Erythroblast (primary cell): ENCODE measurements at places on chromosomes 2 and 18.

DNA sequence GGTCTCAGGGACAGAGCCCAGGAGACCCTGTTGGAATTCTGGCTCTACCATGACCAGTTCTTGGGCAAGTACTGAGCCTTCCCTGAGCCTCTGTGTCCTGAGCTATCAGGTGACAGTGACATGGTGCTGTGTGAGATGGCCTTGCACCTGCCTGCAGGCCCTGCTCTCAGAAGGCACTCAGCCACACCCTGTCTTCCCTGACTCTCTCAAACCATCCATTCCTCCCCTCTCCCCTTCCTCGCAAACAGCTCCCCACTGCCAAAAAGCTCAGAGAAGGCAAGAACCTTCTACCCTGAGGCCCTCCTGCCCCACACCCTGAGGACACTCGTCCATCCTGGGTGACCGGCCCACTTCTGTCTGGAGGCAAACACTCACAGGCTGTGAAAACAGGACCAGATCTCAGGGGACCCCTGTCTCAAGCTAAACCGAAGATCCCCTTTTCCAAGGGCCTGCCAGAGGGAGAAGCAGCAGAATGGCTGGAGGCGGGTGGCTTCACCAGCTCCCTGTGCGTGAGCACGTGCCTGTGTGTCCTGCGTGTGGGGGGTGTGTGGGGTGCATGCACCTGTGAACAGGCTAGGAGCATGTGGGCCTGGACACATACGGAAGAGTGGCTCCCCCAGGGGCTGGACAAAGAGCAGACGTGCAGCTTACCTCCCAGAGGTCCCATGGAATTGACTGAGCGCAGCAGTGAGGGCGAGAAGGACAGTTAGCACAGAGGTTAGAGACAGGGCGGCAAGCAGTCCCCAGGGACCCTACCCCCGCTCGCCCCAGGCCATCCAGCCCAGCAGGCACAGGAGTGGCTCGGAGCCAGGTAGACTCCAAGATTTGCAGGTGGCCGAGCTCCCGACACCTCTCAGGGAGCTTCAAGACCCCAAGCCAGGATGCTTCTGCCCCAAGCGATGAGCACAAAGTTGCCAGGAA is 53.9 kb downstream of the BIN1 start:
- DNase-seq, result no peak

DNA sequence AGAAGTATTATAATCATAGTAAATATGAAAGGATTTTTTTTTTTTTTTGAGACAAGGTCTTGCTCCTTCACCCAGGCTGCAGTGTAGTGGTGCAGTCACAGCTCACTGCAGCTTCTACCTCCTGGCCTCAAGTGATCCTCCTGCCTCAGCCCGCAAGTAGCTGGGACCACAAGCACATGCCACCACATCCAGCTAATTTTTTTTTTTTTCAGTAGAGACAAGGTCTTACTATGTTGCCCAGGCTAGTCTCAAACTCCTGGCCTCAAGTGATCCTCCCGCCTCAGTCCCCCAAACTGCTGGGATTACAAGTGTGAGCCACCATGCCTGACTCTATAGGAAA is 301.6 kb upstream of the STON1 start:
- no peak for DNase-seq

GRCh38 chr2:197256021-197256420 is 54.6 kb downstream of the ANKRD44 start:
- DNase-seq, result no peak

- no peak for DNase-seq
These were observed 422.2 kb upstream of the MC4R start for GRCh38 chr18:60794802-60795201.

GRCh38 chr18:76385681-76385975 is 109.4 kb downstream of the ZNF516 start:
- no peak for DNase-seq

GRCh38 chr2:234706086-234706485 is 209.2 kb upstream of the ARL4C start:
- DNase-seq, result no peak

GRCh38 chr2:197200051-197200761 is 110.4 kb downstream of the ANKRD44 start:
- no peak for DNase-seq

- no peak for DNase-seq
These were observed 74.5 kb downstream of the POLR1A start for GRCh38 chr2:86031151-86031550.

DNA sequence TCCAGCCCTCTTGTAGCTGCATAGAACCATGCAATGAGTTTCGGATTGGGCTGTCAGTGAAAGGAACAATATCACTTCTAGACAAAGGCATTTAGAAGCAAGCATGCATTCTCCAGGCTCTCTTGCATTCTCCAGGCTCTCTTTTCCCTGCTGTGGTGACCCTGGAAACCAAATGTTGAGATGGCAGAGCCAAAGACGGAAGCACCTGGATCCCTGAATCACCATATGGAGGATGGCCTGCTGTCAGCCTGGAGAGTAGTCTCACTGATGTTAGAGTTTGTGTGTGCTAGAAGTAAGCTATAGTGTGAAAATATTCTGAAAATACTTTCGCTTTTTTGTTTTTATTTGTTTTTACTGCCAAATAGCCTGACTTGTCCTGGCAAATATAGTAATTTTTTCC is 203.9 kb downstream of the C1D start:
- DNase-seq, result no peak

GRCh38 chr2:48414196-48414595 is 115.8 kb upstream of the STON1 start:
- DNase-seq, result no peak

DNA sequence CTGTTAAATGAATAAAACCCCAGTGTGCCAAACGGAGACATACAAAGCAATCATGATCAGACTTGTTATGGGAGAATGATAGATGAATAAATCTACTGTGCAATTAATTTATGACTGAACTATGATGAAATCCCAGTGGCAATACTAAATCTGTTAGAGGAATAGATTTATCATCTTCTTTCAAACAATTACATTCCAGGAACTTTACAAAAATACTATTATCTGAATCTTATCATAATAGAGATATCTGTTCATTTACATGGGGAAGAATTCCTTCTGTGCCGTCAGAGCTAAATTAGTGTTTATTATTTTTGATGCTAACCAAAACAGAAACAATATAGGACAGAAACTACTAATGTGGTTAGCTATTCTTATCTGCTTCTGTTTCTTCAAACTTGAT is 208.5 kb downstream of the CAMKMT start:
- no peak for DNase-seq

DNA sequence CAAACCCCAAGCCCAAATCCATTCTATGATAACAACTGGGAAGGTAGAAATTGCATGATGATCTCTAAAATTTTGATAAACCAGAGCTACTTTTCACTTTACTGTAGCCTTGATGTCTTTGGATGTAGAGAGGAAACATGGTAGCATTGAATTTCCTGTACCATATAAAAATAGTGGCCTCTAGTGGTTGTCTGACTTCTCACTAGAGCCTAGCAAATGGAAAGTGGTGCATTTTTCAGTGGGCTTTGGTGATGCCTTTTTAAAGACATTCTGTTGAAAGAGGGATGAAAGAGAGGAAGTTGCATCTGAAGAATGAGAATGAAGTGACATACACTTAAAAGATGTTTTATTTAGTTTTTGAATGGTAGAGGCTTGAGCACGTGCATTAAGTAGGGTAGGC is 662.2 kb downstream of the XIRP2 start:
- no peak for DNase-seq

GRCh38 chr18:76447258-76447890 is 47.7 kb downstream of the ZNF516 start:
- DNase-seq, result no peak

GRCh38 chr2:71759060-71759459 is 305.7 kb downstream of the DYSF start:
- DNase-seq, result no peak

GRCh38 chr2:43073401-43073825 is 153.0 kb downstream of the ZFP36L2 start:
- peak; percentile 93 for DNase-seq

GRCh38 chr2:147884830-147885229 is 40.0 kb downstream of the ACVR2A start:
- no peak for DNase-seq

DNA sequence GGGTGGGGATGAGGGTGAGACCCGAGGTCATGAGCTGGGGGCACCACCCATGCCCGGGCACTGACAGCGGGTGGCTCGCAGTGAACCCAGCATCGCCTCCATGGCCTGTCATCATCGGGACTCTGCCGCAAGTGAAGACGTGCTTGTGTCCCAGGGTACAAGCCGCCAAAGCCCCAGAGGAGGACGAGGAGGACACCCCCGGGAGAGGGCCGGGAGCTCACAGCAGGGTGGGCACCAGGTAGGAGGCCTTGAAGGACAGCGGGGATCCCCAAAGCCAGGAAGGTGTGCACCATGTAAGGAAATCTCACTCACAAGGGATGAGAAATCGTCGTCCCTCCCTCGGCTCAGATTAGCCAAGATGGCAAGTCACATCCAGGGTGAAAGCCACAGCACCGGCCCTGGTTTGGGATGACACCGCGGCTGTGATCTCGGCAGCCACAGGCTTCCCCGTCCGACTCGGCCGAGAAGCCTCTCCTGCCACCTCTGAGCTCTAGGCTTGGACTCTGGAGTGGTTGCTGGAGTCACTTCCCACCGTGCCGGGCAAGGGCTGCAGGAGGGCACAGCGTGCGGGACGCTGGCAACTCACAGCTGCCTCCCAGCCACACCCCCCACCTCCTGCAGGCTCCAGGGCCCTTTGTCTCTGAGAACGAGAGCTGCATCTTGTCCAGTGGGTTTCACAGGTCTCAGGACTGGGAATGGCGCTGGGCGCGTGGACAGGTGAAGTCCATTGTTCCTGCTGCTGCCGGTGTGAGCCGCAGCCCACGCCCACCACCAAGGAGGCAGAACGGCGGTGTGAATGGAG is 81.6 kb upstream of the CTDP1 start:
- DNase-seq, result no peak

- peak; percentile 63 for DNase-seq
These were observed 119.6 kb downstream of the FEZ2 start for GRCh38 chr2:36478332-36478738.

DNA sequence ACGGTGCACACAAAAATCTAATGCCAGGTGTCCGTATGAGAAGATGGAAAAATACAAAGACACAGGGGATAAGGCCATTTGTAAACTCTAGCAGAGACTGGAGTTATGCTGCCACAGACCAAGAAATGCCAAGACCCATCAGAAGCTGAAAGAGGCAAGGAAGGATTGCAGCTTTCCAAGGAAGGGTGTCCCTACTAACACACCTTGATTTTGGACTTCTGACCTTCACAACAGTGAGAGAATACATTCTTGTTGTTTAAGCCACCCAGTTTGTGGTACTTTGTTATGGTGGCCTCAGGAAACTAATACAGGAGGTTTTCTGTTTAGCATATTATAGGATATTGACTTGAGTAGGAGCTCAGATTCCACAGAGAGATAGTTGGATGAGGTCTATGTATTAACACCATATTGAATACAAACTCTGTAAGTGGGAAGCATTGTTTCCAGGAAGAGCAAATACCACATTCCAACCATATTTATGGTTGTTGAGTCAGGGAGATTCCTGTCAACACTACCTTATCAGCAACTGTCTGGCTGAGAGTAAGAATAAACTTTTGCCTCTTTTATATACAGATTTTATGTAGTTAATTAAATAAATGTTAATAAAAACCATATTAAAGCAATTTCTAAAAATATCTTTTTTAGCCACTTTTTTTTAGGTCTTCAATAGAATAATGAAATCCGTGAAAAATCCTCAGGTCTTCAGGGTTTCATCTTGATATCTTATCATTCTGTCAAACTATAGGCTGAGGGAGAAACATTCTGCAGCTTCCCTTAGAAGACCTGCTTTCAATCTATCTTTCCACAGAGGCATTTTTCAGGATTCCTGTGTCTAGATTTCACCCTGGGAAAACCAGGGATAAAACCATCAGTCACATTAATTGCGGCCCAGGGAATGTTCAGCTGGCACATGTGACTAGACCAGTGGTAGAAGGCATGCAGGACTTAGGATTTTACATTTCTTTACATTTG is 35.4 kb upstream of the HNMT start:
- DNase-seq, result no peak

DNA sequence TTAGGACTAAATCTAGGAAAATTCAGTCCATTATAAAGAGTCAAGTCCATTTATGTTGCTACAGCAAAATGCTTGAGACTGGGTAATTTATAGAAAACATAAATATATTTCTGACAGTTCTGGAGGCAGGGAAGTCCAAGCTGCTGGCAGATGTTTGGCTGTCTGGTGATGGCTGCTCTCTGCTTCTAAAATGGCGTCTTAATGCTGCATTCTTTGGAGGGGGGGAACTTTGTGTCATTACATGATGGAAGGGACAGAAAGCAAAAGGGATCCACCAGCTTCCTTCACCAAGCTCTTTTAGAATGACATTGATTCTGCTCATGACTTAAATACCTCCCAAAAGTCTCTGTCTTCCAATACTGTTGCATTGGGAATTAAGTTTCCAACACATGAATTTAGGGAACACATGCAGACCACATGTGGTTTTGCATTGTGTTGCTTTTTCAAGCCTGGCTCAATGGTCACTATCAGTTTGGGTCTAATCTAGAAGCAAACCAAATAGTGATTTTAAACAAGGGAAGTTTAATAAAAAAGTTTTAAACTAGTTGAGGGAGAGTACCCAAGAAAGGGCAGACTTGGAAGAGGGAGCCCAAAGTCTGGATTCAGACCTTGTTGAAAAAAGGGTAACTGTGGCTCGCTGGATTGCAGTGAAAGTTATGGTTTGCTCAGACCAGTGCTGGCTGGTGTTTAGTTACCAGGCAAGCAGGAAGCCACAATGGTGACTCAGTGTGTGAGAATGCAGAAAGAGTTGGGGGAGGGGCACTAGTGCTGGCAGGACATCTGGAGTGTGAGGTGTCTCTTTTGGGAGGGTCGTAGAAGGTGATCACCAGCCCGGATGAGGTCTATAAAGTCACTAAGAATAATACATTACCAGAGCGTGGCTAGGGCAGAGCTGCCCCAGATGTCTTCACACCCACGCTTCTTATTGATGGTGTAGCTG is 30.8 kb downstream of the C18orf54 start:
- DNase-seq, result no peak

DNA sequence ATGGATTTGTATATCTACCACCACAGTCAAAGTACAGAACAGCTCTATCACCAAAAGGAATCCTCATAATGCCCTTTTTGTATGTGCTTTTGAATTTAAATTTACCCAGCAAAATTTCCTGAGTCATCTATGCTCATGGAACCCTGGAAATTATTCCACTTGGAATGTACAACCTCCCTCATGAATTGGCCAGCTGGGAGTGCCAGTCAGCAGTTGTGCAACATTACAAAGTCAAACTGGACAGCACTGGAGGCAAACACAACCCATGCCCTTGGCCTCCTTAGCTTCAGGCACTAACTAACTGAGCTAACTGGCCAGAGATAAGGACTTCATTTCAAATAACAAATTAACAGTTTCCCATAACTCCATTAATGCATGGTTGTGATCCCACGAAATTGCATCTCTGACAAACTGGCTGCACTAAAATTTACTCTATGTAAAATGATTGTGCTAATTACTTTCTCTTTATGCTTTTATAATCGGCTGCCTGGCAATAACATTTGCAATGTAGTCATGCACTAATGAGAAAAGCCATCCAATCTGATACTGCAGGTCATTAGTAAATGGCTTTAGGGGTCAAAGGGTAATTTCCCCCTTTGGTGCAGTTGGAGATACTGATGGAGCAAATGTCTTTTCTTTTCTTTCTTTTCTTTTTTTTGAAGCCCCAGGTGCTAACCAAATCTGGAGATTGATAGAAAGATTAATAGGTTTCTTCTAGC is 270.5 kb downstream of the ACTR3 start:
- DNase-seq, result no peak
